ENCODE measurements at places on chromosomes 6 and 20.

DNA sequence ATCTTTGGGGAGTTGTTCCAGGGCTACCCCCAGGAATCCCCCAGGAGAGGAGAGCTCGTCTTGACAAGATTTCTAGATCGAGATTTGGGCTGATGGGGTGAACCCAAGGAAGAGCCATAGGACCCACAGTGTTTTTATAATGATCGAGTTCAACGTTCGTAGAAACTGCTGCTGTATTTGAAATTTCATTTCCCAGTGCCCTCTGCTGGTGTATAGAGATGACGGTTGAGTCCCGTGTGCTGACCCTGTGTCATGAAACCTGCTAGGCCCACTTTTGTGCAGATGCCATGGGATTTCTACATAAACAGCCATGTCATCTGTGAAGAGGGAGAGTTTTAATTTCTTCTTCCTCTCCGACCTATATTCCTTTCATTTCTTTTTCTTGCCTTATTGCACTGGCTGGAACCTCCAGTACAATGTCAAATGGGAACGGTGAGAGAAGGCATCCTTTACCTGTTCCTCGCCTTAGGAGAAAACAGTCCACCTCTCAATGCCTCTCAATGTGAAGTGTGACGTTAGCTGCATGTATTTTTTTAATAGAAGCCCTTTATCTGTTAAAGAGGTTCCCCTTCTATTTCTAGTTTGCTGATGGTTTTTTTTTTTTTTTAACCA lies 28.6 kb upstream of the NTSR1 start:
- no peak for DNase-seq

DNA sequence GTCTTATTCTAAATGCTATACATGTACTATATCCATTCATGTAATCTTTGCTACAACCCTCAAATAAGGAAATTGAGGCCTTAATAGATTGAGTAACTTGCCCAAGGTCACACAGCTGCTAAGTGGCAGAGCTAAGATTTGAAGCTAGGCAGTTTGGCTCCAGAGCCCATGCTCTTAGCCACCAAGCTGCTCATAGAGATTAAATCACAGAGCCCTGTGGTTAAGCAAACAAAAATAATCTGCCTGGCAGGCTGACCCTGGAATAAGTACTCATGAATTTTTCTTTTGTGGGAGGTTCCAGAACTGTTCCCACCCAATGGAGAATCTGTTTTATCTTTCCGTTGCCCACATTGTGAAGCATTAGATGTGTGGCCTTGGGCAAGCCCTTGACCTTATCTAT lies 7.4 kb downstream of the AAR2 start:
- no peak for DNase-seq

DNA sequence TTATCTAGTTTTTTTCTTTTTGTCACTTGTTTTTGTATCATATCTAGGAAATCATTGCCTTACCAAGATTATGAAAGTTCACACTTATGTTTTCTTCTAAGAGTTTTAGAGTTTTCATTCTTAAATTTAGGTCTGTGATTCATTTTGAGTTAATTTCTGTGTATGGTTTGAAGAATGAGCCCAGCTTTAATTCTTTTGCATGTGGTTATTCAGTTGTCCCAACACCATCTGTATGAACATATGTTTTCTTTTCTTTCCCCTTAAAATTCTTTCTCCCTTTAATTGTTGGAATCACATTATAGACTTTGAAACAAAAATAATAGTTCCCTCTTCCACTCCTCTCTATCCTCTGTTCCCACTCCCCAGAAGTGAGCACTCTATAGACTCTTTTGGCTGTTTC lies 85.4 kb downstream of the SLX4IP start:
- no peak for DNase-seq

GRCh38 chr6:155412335-155412734 lies 43.3 kb downstream of the NOX3 start:
- DNase-seq: no peak

GRCh38 chr20:15794409-15794808 lies 778.8 kb downstream of the KIF16B start:
- DNase-seq: no peak

DNA sequence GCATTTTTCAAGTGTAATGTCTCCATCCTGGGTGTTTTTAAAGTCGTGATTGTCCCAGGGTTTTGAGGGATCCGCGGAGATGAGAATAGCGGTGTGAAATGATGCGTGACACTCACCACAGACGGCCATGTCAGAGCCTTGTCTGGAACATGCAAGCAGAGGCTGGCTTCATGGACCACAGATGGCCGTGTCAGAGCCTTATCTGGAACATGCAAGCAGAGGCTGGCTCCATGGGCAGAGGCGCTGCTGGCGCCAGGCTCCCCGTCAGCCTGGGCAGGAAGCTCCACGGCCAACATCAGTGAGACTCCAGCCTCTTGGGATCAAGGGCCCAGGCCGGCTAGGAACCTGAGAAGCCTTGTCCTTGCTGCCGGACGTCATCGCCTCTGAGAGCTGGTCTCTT lies 7.7 kb upstream of the MRGBP start:
- no peak for DNase-seq

GRCh38 chr20:45183084-45183483 lies 8.4 kb downstream of the PI3 start:
- no peak for DNase-seq

DNA sequence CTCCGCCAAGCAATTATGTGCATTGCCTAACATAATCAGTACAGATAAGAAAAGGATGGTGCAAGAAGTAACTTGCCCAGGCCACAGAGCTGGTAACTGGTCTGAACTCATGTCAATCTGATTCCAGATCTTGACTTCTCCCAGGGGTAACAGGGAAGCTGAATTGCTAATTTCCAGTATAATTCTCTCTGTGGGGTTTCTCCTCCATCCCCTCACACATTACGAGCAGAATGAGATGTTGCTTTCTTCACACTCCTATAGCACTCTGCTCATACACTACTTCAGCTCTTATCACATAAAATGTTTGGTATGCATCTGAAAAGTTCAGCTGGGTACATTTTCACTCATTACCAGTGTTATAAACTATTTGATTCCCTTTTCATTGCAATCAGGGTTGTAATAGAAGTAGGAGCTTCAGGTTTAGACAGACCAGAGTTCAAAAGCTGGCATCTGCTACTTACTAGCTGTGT lies 24.0 kb upstream of the LRRC1 start:
- no peak for DNase-seq

DNA sequence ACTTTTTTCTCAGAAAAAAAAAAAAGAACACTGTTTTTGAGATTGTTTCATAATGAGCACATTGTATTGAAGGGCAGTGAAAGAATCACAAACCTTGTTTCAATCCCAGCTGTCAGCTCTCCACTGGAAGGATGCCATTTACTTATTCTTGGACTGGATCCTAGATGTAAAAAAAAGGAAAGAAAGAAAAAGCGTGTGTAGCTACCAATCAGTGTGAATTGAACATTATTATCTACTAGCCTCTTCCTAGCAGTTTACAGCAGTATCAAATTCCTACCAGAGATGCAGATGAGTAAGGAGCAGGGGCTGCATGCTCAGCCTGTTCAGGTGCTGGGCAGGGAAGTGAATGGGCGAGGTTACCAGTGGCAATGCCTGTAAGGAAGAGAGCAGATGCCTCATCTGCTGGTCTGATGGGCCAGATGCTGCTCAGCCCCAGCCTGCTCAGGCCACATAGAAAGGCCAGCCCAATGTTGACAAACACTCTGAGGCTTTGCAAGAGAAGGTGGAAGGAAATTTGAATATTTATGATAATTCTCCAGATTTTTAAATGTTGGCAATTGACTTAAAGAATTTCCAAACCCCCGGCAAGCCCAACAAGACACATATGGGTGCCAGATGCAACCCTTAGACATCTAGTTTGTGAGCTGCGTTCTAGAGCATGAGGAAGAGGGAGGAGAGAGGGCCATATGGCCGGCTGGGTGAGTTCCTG lies 189.5 kb downstream of the IBTK start:
- no peak for DNase-seq

GRCh38 chr20:12237772-12238171 lies 320.1 kb downstream of the BTBD3 start:
- DNase-seq: no peak

DNA sequence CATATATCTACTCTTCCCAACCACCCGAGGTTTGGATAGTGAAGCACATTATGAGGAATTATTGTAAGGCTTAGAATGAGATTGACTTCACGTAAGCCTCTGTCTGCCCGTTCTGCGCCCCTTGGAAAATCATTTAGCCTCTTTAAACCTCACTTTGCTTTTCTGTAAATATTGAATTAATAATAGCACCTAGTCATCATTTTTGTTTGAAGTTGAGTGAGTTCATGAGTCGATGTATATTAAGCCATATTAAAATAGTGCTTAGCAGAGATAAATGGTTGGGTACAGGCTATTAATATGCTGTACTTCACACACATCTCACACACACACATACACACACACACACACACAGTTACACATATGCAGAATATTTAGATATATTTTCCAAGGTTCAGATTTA lies 344.8 kb upstream of the EYS start:
- no peak for DNase-seq

DNA sequence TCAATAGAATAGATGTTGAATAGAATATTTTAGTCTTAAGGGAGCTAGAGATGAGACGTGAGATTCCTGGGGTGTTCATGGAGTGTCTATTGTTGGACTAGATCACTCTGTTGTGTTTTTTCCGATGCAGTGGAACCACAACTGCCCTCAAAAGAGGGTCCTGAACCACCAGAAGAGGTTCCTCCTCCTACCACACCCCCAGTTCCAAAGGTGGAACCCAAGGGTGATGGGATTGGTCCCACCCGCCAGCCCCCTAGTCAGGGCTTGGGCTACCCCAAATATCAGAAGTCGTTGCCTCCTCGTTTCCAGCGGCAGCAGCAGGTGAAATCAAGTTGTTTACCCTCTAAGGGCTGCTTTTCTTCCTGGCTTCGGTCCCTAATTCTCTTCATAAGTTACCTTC lies 8.5 kb downstream of the PRRC2A start:
- no peak for DNase-seq

DNA sequence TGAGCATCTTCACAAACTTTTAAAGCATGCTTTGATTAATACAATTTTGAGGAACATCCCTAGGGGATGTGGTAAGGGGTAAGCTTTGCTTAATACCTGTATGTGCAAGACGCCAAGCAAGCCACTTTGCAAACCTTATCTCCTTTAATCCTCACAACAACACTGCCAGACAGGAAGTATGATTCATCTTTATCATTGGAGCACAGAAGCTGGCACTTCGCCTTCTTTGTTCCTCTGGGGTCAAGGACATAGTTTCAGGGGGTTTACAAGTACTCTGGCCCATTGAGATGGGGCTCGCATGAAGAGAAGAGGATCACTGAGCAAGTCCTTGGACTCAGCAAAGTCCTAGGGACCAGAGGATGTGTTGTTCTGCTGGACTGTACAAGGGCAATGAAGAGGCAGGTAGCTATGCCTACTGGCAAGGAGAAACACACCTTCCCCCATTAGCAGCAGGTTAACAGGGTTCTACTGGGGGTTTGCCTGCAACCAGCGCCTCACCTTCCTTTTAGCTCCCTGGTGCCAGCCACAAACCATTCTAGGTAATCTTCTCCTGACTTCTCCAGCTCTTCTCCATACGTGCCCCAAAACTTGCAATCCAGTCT lies 8.8 kb downstream of the TMEM244 start:
- no peak for DNase-seq

GRCh38 chr6:41077536-41077935 lies 4.8 kb downstream of the NFYA start:
- no peak for DNase-seq

DNA sequence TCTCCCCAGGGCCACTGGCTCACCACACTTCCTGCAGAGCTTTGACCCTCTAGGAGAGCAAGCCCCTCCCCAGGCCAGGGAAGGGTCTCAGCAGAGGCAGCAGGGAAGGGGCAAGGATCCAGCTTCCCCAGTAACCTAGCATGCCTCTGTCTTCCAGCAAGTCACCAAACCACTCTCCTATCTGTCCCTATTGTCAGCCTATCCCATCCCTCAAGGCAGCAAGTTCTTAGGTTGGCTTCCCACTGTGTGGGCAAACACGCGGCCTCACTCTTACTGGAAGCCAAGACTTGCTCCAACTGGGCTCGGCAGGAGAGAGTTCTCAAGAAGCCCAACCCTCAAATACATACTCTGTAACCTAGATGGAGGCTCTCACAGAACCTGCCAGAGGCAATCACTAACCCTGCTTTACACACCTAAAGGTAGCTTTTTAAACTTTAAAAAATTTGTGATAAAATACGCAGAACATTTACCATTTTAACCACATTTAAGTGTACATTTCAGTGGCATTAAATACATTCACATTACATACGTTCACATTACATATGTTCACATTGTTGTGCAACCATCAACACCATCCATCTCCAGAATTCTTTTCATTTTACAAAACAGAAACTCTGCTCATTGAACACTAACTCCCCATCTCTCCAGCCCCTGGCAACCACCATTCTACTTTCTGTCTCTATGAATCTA lies 58.5 kb downstream of the MRPL14 start:
- no peak for DNase-seq

- no peak for DNase-seq
These were observed 49.8 kb downstream of the MTHFD1L start for GRCh38 chr6:150915131-150915879.

GRCh38 chr20:373171-373890 lies 7.2 kb upstream of the TRIB3 start:
- no peak for DNase-seq

DNA sequence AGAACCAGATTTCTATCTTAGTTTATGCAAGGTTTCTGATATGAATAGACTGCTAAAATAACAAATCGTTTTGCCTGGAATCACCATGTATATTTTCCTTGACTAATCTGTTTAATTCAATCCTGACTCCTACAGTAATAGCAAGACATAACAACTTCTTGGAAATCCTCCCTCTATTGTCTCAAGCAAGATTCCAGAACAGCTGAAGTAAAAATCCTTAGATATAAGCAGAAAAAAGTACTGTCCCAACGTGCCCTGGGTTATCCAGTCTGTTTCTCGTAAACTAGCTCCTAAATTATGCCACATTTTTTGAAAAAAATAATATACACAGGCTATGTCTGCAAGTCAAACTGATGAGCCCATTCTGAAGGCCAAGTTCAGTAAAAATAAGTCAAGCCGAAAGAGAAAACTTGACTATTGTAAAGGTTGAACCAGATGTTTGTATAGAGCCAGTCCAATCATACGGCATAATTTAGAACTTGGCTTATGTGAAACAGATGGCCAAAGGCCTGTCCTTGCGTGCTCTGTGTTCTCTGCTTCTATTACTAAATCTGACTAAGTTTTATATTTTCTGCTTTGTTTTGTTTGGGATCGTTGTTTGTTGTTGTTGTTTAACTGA lies 341.6 kb upstream of the NRSN1 start:
- DNase-seq: no peak
